EH (cell line): ENCODE measurements at places on chromosomes 2 and 18.
A peak's percentile ranks its signal among the peaks of the same experiment; 100 is the strongest.

- peak; percentile 15 for DNase-seq
Observed at GRCh38 chr2:112597537-112598322, 13.3 kb downstream of the CHCHD5 start.

- no peak for DNase-seq
Observed at GRCh38 chr2:42914314-42914713, 121.9 kb upstream of the HAAO start.

- no peak for DNase-seq
Observed at GRCh38 chr2:190409616-190410015, 1.5 kb downstream of the MFSD6 start.

GRCh38 chr2:219186754-219187456, 8.8 kb downstream of the RETREG2 start:
- no peak for DNase-seq

- DNase-seq, result no peak
Observed at GRCh38 chr2:168462543-168463045, 6.5 kb downstream of the CERS6 start.

DNA sequence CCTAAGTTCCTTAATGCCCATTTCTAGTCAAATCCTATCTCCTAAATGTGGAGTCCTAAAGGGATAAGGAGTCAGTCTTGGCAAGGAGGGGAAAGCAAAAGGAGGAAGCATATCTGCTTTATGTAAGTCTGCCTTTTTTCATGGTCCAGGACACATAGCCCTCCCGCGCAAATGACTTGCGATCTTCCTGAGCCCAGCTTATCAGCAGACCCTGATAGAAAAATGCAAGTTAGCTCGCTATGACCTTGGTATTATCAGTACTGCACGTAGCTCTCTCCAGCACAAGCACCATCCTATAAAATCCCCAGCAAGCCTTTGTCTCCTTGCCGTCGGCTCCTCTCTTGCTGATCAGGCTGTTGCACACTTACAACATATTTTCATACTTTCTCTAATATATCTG, 281.4 kb upstream of the KCNH7 start:
- no peak for DNase-seq

DNA sequence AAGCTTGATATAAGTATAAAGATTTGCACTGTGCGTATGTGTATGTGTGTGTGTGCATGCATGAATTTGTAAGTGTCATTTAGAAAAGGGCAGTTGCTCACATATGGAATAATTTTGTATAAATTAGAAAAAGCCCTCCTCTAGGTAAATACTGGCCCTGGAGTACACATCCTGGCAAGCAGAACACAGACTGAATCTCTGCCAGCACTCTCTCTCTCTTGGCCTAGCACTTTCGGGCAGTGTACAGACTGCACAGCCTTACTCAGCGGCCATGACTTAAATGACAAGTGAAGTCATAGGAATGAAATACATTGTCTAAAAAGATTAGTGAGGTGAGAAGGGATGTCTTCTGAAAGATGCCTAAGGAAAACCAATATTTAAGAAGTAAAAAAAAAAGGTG, 214.1 kb downstream of the RDH14 start:
- no peak for DNase-seq

DNA sequence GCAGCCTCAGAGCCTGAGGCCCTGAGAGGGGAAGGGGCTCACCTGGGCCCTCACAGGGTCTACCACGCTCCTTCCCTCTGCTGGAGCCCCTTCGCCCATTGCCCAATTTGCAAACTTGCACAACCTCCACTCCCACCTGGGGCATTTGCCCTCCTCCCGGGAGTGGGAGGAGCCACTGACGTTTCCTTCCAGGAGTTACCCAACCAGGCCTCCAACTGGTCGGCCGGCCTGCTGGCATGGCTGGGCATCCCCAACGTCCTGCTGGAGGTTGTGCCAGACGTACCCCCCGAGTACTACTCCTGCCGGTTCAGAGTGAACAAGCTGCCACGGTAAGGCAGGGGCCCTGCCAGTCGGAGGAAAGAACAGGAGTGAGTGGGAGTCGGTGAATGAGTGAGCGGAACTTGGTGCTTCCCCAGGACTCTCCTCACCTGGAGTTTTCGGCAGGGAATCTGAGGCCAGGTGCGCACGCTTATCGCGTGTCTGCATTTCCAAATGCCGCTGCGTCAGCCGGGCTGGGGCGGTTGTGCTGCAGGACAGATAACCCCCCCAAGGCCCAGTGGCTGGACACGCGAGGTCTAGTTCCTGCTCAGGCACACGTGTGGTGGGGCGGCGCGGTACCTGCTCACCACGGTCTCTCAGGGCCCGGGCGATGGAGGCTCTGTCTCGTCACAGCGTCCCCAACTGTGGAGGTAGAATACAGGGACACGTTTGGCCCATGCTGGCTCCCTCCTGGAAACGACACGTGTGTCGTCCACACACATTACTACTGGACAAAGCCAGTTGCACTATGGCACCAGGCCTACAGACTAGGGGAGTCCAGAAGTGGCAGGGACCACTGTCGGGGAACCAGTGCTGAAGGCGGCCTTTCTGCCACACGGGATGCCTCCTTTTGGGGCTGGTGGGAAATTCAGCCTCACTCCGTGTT, 11.7 kb downstream of the ANO7 start:
- no peak for DNase-seq
